Aorta (tissue), 5 donors: ENCODE measurements at places on chromosomes 2 and 18. TPM values are rescaled to one million over a fixed set of nuclear protein-coding genes. Genes with fewer than 3 reads are reported as not detected.

Gene CABLES1
- 12.4 TPM for polyA plus RNA-seq

Gene POTEI
- polyA plus RNA-seq: not detected

Gene GALNT14
- 0.74 TPM for polyA plus RNA-seq

Gene LHCGR
- polyA plus RNA-seq: not detected

- no peak for DNase-seq
These were observed 391.6 kb downstream of the NBAS start for GRCh38 chr2:15169326-15170069.

GRCh38 chr18:3453540-3454364, 3.8 kb downstream of the TGIF1 start:
- DNase-seq: peak; percentile 84

GRCh38 chr18:36419188-36419899, 121.8 kb downstream of the FHOD3 start:
- DNase-seq: no peak

DNA sequence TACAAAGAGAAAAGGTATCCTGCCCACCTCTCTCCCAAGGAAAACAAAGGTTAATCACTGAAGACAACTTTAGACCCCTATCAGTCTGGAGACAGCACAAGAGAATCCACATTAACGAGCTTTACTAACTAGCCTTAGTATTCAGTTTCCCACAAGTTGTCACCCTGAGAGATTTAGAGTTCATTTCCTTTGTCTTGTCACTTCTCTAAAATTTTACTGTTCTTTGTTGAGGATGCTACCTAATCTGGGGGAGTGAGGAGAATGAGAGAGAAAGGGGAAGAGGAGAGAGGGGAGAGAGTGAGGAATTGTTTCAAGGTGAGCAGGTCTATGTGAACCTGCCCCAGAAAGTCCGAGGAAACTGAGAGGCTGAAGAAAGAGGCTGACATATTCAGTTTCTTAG, 28.4 kb downstream of the C2orf76 start:
- no peak for DNase-seq

DNA sequence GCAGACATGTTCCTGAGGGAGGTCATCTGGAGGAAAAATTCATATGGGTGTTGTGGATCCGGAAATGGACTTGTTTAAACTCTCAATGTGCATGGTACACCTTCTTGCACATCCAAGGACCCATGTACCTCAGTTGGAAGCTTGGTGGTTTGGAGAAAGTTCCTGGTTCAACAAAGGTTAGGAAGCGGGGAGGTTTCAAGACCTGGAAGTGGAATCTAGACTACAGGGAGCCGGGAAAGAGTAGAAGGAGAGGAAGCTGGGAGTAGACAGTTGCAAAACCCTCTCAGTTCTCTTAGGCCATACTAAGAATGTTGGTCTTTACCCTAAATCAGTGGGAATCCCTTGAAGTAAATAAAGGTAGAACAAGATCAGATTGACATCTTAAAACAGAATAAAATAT, 209.8 kb upstream of the SPOPL start:
- DNase-seq: no peak

Gene STPG4
- polyA plus RNA-seq: not detected

DNA sequence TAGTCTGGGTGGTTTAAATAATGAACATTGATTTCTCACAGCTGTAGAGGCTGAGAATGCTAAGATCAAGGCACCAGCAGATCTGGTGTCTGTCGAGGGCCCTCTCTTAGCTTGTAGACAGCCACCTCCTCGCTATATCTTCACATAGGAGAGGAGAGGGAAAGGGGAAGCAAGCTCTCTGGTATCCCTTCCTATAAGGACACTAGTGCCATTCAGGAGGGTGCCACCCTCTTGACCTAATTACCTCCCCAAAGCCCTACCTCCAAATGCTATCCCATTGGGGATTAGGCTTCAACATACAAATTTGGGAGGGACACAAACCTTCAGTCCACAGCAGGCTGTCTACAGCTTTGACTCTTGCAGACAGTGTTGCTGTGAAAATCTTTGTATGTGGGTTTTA, 76.7 kb downstream of the BOLA3 start:
- DNase-seq: no peak

- DNase-seq: no peak
These were observed 66.6 kb downstream of the TMEM17 start for GRCh38 chr2:62439425-62439824.

DNA sequence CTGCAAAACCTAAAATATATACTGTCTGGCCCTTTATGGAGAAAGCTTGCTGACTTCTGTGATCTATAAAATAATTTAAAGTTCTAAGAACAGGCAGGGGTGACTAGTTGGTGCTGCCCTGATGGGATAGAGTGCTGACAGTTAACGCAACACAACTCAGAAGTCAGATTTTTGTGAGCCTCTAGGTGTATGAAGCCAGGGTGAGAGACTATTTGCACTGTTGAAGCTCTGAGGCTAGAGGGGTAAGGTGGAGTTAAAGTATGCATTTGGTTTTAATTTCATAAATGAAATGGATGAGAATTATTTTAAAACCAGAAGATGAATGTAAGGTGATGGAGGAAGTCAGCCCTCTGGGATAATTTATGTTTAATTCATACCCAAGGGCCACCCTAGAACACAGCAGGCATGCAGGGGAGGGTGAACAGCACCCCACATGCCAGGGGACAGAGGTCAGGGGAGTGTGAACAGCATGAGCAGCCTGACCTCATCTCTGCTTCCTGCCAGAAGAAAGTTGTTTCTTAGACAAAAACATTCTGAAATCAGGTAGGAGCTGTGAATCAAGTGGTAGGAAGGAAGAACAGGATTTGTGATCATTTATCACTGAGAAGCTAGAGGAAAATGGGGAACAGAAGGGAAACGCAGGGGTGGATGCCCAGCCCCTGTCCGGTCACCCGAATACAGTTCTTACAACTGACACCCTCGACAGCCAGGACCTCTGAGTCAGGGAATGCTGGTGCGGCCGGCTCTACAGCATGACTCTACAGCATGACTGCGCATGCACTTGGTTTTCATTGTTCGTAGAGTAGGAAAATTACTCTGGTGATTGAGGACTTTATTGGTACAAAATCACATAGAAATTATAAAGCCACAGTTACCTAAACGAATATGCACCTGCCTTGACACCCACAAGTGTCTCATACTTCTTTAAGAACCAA, 93.1 kb downstream of the MBP start:
- no peak for DNase-seq
